ENCODE measurements at places on chromosomes 12 and 14.

- no peak for DNase-seq
Measured at GRCh38 chr14:49999826-50000379, 107.0 kb downstream of the ARF6 start.

DNA sequence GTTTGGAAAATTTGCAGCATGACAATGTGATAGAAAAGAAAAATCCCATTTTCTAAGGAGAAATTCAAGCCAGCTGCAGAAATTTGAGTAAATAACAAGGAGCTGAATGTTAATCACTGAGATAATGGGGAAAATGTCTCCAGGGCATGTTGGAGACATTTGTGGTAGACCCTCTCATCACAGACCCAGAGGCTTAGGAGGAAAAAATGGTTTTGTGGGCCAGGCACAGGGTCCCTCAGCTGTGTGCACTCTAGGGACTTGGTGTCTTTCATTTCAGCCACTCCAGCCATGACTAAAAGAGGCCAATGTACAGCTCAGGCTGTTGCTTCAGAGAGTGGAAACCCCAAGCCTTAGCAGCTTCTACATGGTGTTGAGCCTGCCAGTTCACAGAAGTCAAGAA, 111.4 kb upstream of the SYT10 start:
- no peak for DNase-seq

DNA sequence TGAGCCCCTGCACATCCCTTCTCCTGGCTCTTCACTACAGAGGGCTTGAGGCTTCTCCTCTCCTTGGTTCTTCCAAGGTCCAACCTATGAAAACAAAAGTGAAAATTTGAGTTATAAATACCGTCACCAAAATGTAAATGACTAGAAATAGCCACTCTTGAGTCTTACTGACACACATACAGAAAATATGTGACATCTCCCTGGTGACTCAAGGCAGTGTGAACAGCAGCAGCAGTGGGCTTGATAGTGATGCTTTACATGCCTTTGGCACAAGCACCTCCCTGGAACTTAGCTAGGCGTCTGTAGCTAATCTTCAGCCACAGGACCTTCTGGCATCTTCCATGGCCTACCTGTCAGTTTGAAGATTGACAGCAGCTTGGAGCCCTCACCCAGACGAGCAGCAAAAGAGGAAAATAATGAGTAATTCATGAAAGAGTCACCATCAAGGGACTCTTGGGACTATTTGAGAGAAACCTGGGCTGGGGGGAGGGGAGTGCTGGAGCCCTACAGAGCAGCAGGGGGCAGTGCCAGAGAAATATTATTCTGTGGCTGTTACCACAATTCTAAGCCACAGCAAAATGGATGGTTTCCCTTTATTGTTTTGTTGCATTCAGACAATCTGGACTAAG, 158.0 kb downstream of the KCNK10 start:
- no peak for DNase-seq

DNA sequence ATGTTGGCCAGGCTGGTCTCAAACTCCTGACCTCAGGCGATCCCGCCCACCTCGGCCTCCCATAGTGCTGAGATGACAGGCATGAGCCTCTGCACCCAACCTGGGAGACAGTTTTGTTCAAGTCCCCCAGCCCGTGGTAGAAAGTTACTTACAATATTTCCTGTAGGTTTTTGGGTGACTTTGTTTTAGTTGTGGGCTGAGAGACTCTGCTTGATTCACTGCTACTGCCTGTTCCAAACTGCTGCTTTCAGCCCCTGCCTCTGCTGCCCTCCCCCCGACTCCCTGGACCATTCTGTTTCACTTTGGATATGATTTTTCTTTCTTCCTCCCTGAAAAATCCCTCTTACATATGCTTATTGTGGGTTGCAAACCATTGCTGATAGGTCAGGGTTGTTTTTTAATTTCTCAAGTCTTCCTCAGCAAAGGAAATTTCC, 13.4 kb upstream of the PCNX1 start:
- DNase-seq, result no peak

GRCh38 chr12:65407388-65408149, 129.1 kb downstream of the MSRB3 start:
- no peak for DNase-seq

GRCh38 chr12:57229046-57229633, 371 bp upstream of the SHMT2 start:
- no peak for DNase-seq

GRCh38 chr12:27785882-27786570, 6.0 kb upstream of the MANSC4 start:
- no peak for DNase-seq

- no peak for DNase-seq
Measured at GRCh38 chr12:85923767-85924331, 49.8 kb downstream of the NTS start.

DNA sequence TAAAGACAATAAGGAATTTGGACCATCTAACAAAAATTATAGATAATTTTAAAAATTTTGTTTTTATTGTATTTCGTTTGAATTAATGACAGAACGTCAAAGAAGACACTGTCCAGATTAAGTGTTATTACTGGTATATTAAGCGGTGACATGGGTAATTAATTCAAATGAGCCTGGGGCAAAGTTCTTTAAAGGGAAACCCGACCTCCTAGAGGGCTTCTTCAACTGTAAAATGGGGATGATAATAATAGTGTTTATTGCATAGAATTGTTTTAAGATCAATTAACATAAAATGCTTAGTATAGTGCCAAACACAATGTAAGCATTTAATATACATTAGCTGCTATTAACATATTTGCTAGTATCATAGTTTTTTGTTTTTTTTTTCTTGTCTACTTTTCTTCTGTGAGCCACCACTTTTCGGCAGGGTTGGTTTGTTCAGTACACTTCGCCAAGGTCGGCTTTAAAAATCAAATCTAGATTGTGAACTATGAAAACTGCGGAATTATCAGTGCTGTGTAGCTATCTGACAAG, 514 bp upstream of the LARP4 start:
- DNase-seq, result no peak

- DNase-seq, result peak; percentile 94
Measured at GRCh38 chr12:121240484-121241101, 30.7 kb downstream of the P2RX4 start.

GRCh38 chr14:81263777-81264410, 43.1 kb upstream of the GTF2A1 start:
- DNase-seq, result no peak

GRCh38 chr12:112285600-112286401, 96.4 kb downstream of the HECTD4 start:
- DNase-seq, result no peak

DNA sequence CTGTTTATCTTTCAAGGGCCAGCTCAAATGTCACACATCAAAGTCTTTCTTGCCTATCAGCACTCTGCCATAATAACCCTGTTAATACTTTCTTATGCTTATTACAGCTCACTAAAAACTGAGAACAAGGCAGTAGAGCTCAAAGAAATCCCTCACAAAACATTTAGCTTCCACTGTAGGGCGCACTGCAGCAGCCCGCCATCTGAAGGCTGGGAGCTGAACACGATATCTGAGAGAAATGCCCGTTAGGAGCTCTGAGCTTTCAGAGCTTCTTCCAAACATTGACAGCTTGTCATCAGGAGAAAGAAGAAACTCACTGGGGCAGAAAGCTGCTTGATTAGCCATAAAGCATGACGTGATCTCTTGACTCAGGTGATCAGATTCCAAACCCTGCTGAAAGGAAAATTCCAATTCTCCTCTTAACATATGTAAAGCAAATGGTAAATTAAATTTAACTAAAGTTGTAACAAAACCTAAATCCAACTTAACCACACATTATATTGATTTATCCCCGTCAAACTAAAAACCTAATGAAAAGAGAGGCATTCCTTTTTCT, 175.7 kb downstream of the C12orf50 start:
- no peak for DNase-seq

GRCh38 chr12:101299346-101299745, 19.4 kb downstream of the UTP20 start:
- DNase-seq, result no peak

DNA sequence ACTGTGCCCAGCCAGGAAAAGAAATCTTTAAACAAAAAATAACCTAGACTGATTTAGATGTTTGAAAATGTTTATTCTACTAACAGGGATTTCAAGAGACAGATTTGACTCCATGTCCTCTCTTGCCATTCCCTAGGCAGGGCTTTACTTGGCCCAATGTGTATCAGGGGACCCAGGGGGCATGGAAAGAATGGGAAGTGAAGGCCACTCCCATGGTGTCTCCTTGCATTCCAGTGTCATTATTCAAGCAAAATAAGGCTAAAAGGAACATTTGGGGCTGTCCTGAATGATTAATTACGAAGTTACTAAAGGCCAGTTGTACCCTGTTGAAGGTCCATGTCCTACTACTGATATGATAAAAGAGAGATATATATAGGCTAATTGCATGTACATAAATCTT, 151.9 kb upstream of the ATF7IP start:
- DNase-seq, result no peak

DNA sequence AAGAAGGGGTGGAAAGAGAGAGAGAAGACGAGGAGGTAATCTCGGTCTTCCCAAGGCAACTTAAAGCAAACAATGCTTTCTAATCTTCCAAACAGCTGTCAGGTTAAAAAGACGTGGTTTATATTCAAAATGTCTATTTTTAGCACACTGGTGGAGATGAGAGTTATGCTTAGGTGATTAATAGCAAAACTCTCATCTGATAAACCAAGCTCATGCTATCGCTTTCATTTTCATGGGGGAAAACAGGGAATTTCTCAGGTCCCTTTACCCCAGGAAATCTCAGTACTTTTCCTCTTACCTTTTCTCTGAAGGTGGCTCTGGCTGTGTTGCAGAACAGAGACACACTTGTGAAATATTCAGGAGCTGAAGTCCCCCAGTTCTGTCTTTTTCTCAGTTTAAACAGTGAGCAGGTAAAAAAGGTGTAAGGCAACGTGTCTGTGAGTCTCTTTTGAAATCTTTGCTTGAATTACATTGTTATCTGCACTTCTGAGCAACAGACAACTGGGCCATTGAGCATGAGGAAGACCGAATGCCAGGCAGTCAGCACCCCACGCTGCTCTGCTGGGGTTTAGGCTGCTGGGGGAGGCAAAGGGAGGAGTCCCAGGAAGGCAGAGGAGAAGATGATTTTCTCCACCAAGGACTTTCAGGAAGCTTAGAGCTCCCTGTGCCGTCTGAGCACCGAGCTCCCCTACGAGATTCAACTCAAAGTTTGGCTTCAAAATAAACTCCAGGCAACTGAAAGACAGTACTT, 759.3 kb downstream of the BCL11B start:
- DNase-seq, result no peak

DNA sequence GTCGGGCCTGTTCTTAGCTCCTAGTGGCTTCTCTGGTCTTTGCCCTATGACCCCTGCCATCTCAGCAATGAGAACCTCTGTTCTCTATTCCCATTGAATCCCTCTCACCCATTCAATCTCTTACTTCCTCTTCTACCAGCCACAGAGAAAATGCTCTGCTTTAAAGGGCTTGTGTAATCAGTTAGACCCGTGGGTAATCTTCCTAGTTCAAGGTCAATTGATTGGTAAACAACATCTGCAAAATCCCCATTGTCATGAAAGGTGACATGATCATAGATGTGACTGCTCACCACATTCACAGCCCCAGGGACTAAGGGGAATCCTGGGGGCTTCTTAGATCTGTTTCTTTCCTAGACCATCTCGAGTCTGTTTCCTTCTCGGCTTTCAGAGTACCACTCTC, 7.2 kb upstream of the CCDC197 start:
- no peak for DNase-seq

DNA sequence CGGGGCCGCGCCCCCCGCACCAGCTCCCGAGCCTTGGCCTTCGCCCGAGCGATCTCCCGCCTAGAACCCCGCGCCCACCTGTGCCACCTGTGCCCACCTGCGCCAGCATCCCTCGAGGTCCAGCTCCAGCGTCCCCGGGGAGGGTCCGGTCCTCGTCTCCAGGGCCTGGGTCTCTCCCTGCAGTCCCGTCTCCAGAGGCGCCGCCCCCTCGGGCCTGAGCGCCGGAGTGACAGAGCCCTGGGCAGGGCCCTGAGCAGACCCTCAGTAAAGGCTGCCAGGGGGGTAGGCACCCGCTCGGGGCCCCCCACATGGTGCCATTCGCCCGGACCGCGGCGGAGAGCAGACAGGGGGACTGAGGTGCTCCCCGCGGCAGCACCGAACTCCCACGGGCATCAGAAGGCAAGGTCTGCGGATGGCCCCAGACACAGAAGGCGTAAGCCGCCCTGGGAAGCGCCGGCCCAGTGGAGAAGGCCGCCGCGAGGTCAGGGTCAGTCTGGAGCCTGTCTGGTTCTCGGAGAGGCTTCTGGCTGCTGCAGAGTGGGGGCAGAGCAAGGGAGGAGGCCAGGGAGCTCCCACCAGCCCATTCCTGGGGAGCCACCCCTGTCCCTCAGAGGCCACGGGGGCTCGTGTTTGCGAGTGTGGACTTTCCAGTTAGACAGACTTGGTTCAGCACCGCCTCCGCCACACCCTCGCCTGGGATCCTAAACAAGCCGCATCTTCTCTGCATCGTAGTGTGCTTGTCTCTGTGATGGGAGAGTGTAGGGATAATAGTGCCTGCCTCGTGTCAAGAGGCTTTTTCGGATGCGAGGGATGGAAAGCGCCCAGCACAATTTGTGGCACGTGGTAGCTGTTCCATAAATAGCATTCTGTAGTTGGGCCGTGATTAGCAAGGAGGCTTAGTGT, 1.1 kb upstream of the PPP1R13B start:
- peak; percentile 79 for DNase-seq

- no peak for DNase-seq
Measured at GRCh38 chr12:67803278-67803993, 154.9 kb downstream of the DYRK2 start.

DNA sequence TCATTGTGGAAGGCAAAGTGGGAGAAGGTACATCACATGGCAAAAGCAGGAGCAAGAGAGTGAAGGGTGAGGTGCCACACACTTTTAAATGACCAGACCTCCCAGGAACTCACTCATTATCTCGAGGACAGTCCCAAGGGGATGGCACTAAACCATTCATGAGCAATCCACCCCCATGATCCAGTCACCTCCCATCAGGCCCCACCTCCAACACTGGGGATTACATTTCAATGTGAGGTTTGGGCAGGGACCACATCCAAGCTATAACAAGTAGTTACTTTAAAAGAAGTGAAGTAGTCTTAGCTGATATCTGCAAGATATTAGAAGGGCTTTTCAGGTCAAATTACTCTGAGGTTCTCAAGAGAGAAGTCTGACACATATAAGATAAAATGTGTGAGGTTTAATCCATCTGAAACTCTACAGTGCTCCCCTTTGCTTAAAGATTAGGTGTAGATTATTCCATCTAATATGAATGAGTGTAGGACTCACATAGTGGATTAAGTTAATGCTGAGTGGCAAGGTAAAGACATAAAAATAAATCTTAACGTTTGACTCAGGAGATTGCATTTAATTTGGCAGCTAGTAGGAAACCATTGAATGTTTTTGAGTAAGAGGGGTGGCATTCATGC, 130.8 kb downstream of the TMX1 start:
- no peak for DNase-seq

GRCh38 chr14:74364271-74364880, 16.1 kb downstream of the VRTN start:
- DNase-seq, result no peak

DNA sequence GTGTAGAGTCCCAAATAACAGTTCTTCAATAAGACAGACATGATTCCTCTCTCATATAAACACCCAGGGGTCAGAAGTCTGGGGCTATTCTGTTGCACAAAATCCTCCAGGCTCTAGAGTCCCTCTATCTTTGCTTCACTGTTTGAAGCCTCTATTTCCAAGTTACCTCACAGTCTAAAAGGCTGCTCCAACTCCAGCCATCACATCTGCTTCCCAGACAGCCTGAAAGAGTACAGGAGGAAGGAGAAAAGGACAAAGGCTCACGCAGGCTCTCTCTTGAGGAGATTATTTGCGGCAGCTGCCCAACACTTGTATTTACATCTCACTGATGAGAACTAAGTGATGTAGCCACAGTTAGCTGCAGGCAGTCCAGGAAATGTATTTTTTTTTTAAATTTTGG, 6.4 kb downstream of the PAPLN start:
- no peak for DNase-seq

GRCh38 chr12:7297865-7298264, 6.0 kb upstream of the ACSM4 start:
- no peak for DNase-seq

Data from right cardiac atrium (tissue), 5 donors.